ENCODE measurements at places on chromosomes 5 and 9.
A peak's percentile ranks its signal among the peaks of the same experiment; 100 is the strongest.

GRCh38 chr5:109921735-109922380 lies 232.1 kb downstream of the MAN2A1 start:
- H3K4me1 ChIP-seq, result no peaks in the 10 kb centered on the region
- H3K27ac ChIP-seq, result no peak overlapping the region
- no peaks in the 10 kb centered on the region for H3K27me3 ChIP-seq
- H3K36me3 ChIP-seq, result no peaks in the 10 kb centered on the region

DNA sequence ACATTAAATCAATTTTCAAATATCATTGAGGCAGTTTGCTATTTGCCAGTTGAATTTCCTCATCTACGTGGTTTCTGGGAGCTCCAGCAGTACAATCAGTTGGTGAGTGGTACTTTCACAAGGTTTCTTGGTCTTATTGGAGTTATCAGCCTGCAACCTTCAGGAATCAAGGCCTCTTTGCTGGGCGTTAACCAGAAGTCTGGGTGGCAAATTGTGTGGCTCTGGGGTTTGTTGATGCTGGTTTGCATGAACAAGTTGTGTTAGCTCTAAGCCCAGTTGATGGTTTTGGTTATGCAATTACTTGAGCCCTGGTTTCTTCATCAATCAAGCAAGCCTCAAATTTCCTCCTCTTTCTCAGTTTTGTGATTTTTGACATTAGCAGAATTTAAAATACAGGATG lies 152.9 kb upstream of the ANKRD55 start:
- H3K4me3 ChIP-seq, result no peak overlapping the region
- peaks cover 4% of the 10 kb centered on the region for H3K27me3 ChIP-seq
- peaks cover 15% of the 10 kb centered on the region for H3K4me1 ChIP-seq
- no peak overlapping the region for H3K27ac ChIP-seq
- no peak for DNase-seq

- H3K36me3 ChIP-seq, result no peaks in the 10 kb centered on the region
- DNase-seq, result no peak
- peaks cover 2% of the 10 kb centered on the region for H3K27me3 ChIP-seq
- H3K4me1 ChIP-seq, result peaks cover 10% of the 10 kb centered on the region
- H3K4me3 ChIP-seq, result no peak overlapping the region
Measured at GRCh38 chr5:139461698-139462097, 845 bp downstream of the ECSCR start.

DNA sequence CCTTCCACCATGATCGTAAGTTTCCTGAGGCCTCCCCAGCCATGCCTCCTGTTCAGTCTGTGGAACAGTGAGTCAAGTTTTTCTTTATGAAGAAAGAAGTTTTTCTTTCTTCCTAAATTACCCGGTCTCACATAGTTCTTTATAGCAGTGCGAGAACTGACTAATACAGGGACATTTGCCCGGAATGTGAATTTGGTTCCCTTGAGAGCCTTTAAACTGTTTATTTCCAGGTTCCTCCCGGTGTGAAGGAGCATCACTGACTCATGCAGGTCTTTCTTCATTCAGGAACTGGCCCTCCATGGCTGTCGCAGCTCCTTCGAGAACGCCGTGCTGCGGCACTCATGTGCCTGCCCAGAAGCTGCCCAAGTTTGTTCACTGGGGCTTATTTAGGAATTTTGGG lies 87.7 kb downstream of the PTCH1 start:
- no peak for DNase-seq
- peak overlapping the region; percentile 40 for H3K27ac ChIP-seq
- H3K4me3 ChIP-seq, result no peak overlapping the region

DNA sequence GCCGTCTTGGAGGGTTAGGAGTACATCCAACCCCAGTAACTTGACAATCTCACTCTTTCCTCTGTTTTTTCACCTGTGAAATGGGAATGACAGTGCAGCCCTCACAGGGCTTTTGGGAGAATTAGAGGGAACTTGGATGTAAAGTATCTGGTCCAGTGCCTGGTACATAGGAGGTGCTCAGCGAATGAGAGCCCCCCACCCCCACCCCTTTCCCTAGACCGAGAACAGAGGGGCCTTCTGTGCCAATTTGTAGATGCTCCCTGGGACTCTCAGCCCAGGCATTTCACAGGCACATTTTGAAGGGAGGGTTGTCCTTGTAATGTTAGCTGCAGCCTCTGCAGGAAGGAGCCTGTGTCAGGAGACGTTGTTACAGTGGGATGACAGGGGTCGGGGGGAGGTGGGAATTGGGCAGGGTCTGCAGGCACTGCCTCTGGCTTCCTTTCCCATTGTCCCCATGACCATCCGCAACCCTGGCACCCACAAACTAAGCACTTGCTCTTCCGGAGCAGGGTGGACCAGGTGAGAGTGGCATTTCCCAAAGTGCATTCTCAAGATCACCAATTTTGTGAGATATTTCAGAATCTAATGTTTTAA lies 47.0 kb downstream of the AMBP start:
- H3K27me3 ChIP-seq, result no peaks in the 10 kb centered on the region
- H3K4me3 ChIP-seq, result no peak overlapping the region
- peaks cover 27% of the 10 kb centered on the region for H3K36me3 ChIP-seq
- H3K27ac ChIP-seq, result no peak overlapping the region
- no peak for DNase-seq

DNA sequence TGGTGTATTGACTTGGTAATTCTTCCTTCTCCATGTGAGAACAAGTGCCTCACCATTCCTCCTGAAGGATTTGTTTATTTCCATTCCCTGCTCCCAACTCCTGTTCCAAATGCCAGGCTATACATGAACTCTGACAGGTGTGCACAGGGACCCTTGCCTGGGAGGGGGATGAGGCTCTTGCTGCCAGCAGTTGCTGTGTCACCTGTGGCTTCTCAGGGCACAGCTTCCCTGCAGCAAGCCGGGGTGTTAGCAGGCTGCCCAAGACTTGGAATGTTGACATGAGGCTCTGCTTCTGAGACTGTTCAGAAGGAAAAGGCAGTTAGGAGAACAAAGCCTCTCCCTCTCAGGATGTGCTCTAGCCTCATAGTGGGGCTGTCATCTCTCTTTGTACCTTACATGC lies 131.3 kb downstream of the DOCK2 start:
- H3K4me3 ChIP-seq, result no peak overlapping the region
- DNase-seq, result no peak
- no peaks in the 10 kb centered on the region for H3K36me3 ChIP-seq

DNA sequence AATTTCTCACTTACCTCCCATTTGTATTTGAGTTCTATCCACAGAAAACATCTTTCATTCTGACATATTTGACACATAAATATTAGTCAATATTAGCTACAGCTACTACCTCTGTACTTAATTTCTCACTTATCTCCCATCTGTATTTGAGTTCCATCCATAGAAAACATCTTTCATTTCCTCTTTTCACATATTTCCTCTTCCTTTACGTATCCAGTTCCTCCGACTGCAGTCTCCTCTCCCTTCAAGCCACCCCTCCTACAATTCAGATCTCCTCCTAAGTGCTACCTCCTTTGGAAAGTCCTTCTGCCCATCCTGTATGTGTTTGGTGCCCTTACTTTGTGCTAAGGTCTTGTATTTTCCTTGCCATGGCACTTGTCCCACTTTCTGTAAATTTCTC lies 1.6 kb downstream of the SREK1IP1 start:
- no peak for DNase-seq
- H3K4me1 ChIP-seq, result peaks cover 21% of the 10 kb centered on the region
- peak overlapping the region; percentile 50 for H3K27ac ChIP-seq

DNA sequence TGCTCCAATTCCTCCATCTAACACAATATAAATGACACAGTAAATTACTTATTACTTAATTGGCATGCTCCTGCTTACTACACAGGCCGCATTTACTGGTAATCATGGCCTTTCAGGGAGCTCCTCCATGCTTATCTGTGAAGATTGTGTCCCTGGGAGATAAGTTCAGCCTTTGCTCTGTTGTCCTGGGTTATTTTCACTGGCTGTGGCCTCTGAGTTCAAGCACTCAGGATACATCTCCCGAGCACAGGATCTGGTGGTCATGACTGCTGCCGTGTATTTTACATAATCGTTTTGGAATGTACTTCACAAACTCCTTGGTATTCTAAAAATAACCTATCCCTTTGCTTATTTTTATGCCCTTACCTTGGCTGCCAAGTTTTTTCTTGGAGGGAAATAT lies 215.7 kb downstream of the ICE1 start:
- H3K27me3 ChIP-seq, result peaks cover 12% of the 10 kb centered on the region
- H3K4me1 ChIP-seq, result no peaks in the 10 kb centered on the region
- H3K4me3 ChIP-seq, result no peak overlapping the region
- no peak overlapping the region for H3K27ac ChIP-seq
- DNase-seq, result no peak
- no peaks in the 10 kb centered on the region for H3K36me3 ChIP-seq

GRCh38 chr9:131868766-131869165 lies 128.9 kb upstream of the RAPGEF1 start:
- H3K4me3 ChIP-seq, result no peak overlapping the region
- no peaks in the 10 kb centered on the region for H3K27me3 ChIP-seq

DNA sequence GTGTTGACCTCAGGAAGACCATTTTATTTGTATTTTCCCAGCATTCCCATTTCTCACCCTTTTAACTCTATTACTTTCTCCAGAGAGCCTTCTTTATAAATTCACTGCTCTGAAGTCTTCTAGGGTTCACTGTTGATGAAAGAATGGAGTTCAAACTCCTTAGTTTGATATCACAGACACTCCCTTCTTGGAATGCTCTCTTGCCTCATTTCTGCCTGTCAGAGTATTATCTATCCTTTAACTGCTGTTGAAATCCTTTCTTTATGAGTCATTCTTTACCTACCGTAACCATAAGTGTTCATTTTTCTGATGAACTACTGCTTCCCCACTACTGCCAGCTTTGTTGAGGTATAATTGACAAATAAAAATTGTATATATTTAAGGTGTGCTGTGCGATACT lies 4.3 kb downstream of the RIC1 start:
- no peaks in the 10 kb centered on the region for H3K27me3 ChIP-seq
- H3K4me3 ChIP-seq, result no peak overlapping the region
- no peak overlapping the region for H3K27ac ChIP-seq
- peaks cover 14% of the 10 kb centered on the region for H3K4me1 ChIP-seq

DNA sequence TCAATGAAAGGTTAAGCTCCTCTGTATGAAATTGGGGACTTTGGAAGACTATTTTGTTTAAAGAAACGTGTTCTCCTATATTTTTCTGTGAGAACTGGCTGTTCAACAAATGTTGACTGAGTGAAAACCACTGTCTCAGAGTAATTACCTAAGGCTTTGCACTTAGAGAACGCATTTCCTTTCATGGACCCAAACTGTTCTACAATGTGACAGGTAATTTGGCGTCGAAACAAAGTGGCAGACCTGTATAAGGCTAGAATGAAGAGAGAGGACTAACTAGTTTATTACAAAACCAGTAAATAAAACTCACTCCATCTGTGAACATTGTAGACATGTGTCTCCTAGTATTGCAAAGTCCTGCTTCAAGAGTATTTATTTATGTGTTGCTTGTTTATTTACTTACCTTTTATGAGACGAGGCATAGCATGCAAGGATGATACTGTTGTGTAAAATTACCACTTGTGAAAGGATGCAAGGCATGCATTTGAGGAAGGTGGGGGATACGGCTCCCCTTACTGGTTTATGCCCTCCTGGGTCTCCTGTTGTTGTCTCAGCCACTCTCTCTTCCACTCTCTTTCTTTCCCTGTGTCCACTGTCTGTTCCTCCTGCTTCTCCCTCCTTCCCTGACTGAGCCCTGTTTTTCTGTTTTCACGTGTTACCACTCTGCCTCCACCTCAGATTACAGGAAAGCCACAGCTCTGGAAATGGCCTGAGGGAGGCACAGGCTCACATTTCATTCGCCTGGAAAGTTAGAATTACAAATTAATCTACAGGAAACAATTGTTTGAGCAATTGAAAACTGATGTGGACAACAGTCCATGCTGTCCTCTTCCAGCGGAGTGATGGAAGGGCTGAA lies 444.0 kb upstream of the ZNF608 start:
- H3K27ac ChIP-seq, result no peak overlapping the region
- peaks cover 19% of the 10 kb centered on the region for H3K4me1 ChIP-seq
- no peaks in the 10 kb centered on the region for H3K27me3 ChIP-seq
- no peak overlapping the region for H3K4me3 ChIP-seq

DNA sequence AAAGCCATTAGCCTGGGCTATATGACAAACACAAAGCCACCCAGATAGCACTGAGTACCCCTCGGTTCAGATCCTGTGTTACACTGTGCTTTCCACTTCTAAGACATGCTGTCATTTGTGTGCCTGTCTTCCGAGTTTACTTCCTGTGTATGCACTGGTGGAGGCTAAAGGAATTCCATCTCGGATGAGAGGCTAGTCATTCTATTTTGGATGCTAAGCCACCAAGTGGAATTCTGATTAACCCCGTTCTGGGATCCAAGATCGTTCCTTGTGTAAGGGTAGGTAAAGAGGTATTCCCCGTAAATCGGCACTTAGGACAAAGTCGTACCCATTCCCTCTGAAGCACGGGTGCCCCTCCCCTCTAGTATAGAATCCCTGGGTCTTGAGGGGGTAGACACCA lies 8.7 kb downstream of the PROP1 start:
- H3K27me3 ChIP-seq, result peaks cover 7% of the 10 kb centered on the region
- no peaks in the 10 kb centered on the region for H3K4me1 ChIP-seq
- H3K27ac ChIP-seq, result no peak overlapping the region
- DNase-seq, result no peak
- H3K36me3 ChIP-seq, result no peaks in the 10 kb centered on the region
- no peak overlapping the region for H3K4me3 ChIP-seq

GRCh38 chr9:35732800-35733541 lies 505 bp downstream of the CREB3 start:
- H3K4me1 ChIP-seq, result peaks cover 16% of the 10 kb centered on the region
- peak overlapping the region; percentile 95 for H3K27ac ChIP-seq
- DNase-seq, result no peak
- H3K36me3 ChIP-seq, result peaks cover 11% of the 10 kb centered on the region
- no peak overlapping the region for H3K4me3 ChIP-seq

DNA sequence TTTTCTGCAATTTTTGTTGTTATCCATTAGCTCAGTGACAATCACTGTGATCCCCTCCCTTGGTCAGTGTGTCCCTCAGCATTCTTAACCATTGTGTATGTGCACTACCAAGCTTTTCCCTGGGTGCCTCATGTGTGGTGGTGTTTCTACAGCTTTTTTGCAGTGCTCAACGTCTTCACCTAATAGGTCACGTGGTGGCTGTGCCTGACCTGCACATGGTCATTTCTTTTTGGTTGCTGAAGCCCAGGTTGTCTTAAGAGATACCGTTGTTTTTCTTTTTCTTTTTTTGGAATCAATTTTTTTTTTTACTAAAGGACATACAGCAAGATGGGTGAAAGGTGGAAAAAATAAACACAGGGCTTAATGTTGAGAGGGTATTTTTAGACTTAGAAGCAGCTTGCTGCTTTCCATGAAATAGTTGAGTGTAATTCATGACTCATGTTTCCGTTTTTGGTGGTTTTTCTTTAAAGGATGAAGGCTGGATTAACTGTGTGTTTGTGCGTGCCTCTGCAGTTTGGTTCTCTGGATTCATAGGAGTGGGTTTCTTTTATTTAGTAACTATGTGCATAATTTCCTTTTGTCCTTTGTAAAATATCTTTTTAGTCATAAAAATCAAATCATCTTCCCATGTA lies 22.2 kb downstream of the SH3GL2 start:
- H3K4me3 ChIP-seq, result no peak overlapping the region
- H3K27ac ChIP-seq, result no peak overlapping the region

GRCh38 chr5:134072471-134073210 lies 41.8 kb upstream of the TCF7 start:
- no peaks in the 10 kb centered on the region for H3K36me3 ChIP-seq
- no peak for DNase-seq
- H3K4me3 ChIP-seq, result no peak overlapping the region
- H3K27ac ChIP-seq, result no peak overlapping the region
- H3K27me3 ChIP-seq, result peaks cover 20% of the 10 kb centered on the region
